ENCODE measurements at places on chromosomes 12 and 14.

GRCh38 chr14:104659764-104660523 lies 29.5 kb upstream of the INF2 start:
- no peak for DNase-seq

DNA sequence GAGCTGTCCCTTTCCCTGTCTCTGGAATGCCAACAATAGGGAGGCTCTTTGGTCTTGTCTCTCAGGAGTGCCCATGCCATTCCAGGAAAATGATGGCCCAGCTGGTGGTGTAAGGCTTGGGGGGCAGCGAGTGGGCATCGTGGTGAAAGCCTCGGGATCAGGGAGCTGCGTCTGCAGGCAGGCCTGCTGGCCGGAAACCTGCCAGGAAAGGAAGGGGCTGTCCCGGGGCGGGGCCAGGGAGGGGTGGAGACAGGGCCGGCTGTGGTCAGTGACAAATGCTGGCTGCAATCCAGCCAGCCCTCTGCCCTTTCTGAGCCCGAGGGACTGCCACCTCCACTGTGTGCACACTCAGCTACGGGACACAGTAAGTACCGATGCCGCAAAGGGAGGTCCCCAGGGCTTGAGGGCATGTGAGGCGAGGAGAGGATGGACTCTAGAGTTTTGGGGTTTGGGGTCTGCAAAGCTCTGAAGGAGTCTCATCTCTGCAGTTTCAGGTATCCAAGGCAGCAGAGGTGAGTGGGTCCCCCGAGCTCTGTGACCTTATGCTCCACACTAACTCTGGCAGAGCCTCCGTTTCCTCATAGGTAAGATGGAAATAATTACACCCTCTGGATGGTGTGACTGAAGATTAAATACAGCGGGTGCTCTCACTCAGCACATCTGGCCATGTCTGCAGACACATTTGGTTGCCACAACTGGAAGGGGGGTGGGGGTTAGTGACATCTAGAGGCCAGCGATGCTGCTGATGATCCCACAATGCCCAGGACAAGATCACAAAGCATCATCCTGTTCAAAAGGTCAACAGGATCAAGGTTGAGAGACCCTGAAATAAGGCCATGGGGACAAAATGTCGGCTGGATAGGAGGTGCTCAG lies at the start of gene SERPINA5:
Gene SERPINA5 (plus strand): TSS at position 300 of the 873 bp plus-strand sequence. CDS start 5,937 bp downstream, outside the sequence.
- no peak for DNase-seq

DNA sequence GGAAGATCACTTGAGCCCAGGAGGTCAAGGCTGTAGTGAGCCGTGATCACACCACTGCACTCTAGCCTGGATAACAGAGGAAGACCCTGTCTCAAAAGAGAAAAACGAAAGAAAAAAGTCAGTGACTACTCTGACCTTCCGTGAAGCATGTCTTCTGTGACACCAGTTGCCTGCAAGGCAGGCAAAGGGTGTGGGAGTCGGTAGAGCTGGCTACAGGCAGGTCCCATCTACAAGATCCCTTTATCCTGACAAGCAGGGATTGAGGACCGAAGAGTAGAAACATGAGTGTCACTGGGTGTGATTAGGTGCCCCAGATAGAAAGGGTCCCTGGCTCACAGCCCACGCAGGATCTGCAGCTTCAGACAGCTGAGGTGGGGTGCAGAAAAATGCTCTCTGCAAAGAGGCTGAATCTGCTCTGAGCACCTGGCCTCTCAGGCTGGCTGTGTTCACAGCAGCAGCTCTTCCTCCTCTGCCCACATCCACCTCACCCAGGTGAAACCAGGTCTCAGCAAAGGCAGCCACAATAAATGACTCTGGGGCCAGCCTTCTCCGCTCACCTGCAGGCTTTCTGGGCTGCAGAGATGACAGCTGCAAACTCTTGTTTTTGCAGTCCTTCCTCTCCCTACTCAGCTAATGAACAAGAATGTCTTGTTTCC lies 28.6 kb upstream of the HSP90B1 start:
- no peak for DNase-seq

- DNase-seq, result no peak
Measured at GRCh38 chr12:2842948-2843347, 8.1 kb upstream of the NRIP2 start.

DNA sequence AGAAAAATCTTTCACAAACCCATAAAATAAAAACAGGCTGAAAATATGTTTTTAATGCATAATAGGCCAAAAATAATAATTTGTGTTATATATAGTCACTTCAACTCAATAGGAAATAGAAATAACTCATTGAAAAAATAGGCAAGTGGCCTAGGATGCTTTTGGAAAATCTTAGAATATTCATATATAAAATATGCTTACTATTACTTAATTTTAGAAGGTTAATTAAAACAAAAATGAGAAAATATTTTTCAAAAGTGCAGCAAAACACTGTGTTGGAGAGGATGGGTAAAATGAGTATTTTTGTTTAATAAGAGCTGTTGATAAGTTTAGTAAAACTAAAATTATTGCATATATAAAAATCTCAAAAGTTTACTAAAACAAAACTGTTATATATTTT lies 308.0 kb upstream of the ATXN7L3B start:
- no peak for DNase-seq

DNA sequence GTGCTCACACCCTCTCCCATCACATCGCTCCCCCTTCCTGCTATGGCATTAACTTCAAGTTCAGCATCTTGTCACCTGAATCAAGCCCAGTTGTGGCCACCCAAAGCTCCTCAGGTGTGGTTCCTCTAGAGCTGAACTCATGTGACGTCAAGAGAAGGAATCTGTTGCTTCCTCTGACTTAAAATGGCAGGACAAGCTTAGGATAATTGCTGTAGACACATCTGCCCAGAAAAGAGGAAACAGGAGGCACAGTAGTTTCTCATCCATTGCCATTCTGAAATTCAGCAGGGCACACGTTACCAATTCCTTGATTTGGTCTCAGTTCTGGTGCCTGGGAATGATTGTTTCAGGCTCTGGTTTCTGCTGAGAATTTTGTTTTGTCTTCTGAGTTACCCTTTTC lies 52.1 kb downstream of the RCOR1 start:
- DNase-seq, result no peak

- DNase-seq, result no peak
Measured at GRCh38 chr14:65211341-65211987, 109.1 kb upstream of the MAX start.

- no peak for DNase-seq
Measured at GRCh38 chr12:108270035-108270848, 68.9 kb downstream of the CMKLR1 start.

DNA sequence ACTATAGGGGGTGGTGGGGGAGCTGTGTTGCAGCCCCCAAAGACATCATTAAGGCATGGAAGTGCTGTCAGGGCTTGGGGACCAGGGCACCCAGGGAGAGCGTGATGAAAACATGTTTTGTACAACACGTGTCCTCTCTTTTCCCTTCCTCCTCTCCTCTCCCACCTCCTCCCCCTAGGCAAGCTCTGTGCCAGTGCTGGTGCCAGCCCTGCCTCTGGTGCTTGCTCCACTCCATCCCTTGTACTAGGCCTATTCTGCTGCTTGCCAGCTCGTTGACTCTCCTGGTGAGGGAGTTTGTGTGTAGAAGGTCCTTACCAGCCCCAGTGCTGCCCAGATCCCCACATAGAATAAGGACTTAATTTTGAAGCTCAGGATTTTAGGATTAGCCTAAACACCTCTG lies 3.2 kb upstream of the RARG start:
- DNase-seq, result no peak
